Mesothelial cell of epicardium (in vitro differentiated cells): ENCODE measurements at places on chromosomes 1 and 21.

GRCh38 chr1:181369416-181369815 is 113.9 kb upstream of the CACNA1E start:
- H3K4me3 ChIP-seq, result no peak overlapping the region
- no peaks in the 10 kb centered on the region for H3K4me1 ChIP-seq
- no peaks in the 10 kb centered on the region for H3K36me3 ChIP-seq
- H3K27ac ChIP-seq, result no peak overlapping the region

- no peak overlapping the region for H3K4me3 ChIP-seq
- H3K27me3 ChIP-seq, result no peaks in the 10 kb centered on the region
- DNase-seq, result no peak
- H3K36me3 ChIP-seq, result no peaks in the 10 kb centered on the region
- H3K4me1 ChIP-seq, result no peaks in the 10 kb centered on the region
- no peak overlapping the region for H3K27ac ChIP-seq
These were observed 12.2 kb downstream of the RHBDL2 start for GRCh38 chr1:38929476-38929875.

GRCh38 chr1:236673289-236673919 is 12.9 kb upstream of the ACTN2 start:
- no peak overlapping the region for H3K27ac ChIP-seq
- peaks cover 3% of the 10 kb centered on the region for H3K4me1 ChIP-seq
- peaks cover 22% of the 10 kb centered on the region for H3K27me3 ChIP-seq
- H3K36me3 ChIP-seq, result no peaks in the 10 kb centered on the region

DNA sequence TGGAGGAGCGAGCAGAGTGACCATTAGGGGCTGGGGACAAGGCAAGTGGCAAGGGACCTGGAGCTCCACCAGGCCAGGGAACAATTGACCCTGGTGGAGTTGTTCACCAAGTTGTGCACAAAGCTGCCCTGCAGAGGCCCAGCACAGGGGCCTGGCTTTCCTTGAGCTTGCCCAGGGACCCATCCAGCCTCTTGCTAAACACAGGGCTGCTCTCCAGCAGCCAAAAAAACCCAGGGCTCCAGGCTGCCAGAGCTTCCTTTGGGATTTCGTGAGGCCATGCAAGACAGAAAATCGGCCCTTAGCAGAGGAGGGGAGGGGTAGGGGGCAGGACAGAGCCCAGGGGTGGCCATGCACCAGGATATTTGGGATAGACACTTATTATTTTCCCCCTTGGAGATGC is 32.6 kb downstream of the LRP8 start:
- no peak overlapping the region for H3K27ac ChIP-seq
- H3K4me1 ChIP-seq, result peaks cover 16% of the 10 kb centered on the region
- no peak for DNase-seq
- H3K36me3 ChIP-seq, result no peaks in the 10 kb centered on the region
- no peak overlapping the region for H3K4me3 ChIP-seq
- no peaks in the 10 kb centered on the region for H3K27me3 ChIP-seq

DNA sequence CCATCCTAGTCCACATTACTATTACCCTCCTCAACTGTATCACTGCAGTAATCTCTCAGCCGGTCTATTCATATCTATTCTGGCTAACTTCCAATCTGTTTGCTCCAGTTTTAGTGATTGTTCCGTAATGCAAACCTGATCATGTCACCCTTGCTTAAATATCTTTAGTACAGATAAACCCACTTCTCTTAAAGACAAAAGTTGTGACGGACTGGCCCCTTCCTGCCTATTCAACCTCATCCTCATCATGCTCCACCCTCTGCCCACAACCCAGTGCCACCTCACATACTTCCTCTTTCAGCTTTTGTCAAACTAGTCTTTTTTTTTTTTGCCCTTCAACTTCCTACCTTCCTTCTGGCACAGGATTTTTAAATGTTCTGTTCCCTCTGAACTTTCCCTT is 2.8 kb upstream of the C1orf162 start:
- H3K4me3 ChIP-seq, result no peak overlapping the region
- DNase-seq, result no peak
- no peaks in the 10 kb centered on the region for H3K27me3 ChIP-seq

DNA sequence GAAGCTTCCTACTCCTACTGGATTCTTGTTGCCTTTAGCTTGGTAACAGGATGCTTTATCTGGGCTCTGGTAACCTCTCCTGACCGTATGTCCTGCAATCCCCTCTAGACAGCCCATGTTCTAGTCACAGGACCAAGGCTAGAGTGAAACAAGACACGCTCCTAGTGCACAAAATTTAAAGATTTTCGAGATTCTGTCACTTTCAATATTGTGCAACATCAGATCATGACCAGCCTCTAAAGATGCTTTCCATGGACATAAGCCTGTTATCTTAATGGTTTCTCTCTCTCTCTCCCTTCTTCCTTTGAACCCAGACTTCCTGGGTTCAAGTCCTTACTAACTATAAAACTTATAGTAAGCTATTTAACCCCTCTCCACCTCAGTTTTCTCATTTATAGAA is 1.6 kb upstream of the LY9 start:
- H3K27ac ChIP-seq, result no peak overlapping the region
- H3K36me3 ChIP-seq, result no peaks in the 10 kb centered on the region
- no peaks in the 10 kb centered on the region for H3K4me1 ChIP-seq
- no peaks in the 10 kb centered on the region for H3K27me3 ChIP-seq
